Muscle of arm (tissue), 14 donors: ENCODE measurements at places on chromosomes 7 and 10.

DNA sequence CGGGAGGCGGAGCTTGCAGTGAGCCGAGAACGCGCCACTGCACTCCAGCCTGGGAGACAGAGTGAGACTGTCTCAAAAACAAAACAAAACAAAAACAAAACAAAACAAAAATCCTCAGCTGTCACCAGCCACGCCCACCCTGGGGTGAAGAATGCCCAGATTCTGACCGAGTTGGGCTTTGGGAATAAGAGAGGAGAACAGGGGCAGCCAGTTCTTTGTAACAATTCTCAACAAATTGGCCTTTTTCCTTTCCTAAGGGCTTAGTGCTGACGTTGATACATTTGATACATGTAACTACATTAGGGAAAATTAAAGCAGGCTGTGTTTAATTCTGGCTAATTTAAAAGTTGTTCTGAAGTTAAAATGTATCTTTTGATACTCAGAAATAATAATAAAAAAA is 121.0 kb downstream of the EPC1 start:
- DNase-seq = no peak

- no peak for DNase-seq
These were observed 3.8 kb downstream of the NFE2L3 start for GRCh38 chr7:26155531-26156375.

GRCh38 chr10:3762309-3762708 is 22.7 kb downstream of the KLF6 start:
- no peak for DNase-seq

GRCh38 chr10:93236393-93237040 is 162.8 kb downstream of the CYP26A1 start:
- no peak for DNase-seq

DNA sequence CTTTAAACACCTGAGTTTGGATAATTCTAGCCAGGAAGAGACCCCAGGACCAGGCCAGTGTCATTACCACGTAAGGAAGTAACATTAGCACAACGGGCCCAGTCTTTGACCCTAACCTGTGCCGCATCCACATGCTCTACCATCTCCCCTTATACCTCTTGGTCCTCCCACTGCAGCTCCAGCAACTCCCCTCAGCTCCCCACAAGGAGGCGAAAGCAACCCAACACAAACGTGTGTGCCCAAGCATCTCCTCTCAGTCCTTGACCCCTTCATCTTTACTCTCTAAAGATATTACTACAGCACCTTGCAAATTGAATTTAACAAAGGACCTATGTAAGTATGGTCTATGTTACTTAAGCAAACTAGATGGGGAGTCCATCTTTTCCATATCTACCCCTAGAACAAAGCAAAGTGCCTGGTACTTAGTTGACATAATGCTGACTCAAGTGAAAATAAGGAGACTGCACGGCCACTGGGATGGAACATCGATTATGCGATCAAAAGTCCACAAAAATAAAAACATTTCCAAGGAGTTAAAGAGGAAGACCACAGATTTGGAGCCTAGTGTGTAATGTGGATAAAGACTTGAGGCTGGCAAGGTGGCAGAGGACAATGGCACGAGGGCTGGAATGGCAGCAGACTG is 147.7 kb downstream of the JAZF1 start:
- DNase-seq = no peak

DNA sequence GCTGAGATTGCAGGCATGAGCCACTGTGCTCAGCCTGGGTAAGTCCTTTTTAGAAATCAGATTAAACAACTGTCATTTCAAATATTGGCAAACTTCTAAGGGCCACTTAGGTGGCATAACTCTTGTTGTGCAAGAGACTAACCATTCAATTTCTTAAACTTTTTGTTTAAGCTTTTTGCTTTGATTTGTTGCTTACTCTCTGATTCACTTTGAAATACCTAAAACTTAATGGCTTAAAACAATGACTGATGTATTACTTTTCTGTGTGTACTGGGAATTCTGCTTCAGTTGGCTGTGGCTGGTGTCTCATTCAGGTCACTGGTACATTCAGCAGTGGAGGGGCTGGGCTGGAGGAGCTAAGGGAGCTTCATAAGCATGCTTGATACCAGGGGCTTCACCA is 28.9 kb downstream of the ZNF25 start:
- DNase-seq = no peak

DNA sequence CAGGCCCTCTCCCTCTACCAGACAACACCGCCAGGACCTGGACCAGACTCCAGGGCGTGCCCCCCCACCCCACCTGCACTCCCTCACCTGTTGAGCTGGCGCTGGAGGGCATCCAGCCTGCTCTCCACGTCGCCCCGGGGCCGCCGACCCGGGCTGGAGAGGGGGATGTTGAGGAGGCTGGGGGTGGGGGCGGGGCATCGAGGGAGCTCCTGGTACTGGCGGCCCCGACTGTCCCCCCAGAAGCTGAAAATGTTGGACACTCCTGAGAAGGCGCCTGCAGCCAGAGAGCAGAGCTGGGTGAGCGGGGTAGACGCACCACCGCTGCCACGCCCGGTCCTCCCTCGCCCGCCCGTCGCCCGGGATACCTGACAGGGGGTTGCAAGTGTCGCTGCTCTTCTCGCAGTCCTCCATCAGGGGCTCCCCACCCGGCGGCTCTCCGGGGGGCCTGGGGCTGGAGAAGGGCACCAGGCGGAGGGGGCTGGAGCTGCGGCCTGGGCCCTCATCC is 30.8 kb downstream of the KCNH2 start:
- DNase-seq = no peak

DNA sequence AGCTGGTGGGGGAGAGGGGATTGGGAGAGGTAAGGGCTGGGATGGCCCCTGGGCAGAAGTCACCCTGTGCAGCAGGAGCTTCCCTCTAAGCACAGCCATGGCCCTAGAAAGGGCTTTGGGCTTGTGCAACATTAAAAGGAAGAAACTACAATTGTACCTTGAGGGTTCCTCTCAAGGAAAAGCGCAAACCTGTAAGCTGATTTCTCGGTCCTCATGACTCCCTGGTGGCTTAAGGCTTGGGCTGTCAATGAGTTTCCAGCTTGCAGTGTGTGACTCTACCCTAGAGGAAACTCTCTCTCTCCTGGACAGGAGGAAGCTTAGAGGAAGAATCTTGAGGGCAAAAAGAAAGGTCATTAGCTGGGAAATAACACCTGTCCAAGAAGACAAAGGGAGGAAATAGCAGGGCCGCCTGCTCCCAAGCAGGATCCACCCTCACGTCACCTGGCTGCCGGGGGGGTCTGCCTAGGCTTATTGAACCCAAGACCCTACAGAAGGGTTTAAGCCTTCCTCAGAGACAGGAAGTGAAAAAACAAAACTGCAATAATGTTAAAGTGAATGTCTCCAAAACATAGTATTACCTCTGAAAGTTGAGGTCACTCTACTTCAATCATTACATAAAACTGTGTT is 112.5 kb downstream of the WDR11 start:
- no peak for DNase-seq

DNA sequence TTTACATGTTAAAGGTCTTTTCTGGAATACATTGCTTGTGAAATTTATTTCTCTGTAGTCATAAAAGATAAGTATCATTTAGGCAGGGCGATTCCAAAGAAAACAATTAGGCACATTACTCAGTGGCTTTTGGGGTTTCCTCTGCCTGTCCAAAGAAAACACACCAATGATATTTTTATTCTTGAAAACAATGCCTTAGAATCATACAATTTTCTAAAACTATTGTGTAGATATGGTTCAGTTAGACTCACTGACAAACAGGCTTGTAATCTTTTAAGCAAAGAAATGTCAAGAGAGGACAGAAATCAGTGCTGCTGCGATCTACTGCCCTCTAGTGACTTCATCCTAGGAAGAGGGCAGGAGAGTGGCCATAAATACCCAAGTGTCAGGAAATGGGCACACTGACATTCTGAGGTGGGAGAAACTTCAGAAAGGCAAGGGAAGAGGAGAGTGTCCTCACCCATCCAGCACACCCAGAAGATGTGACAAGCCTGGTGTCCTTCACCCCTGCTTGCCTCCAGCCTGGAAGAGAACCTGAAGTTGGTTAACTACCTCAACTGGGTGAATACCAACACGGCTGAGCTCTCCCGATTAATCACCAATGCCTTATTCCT is 120.5 kb downstream of the GALNT11 start:
- DNase-seq = peak; percentile 12

DNA sequence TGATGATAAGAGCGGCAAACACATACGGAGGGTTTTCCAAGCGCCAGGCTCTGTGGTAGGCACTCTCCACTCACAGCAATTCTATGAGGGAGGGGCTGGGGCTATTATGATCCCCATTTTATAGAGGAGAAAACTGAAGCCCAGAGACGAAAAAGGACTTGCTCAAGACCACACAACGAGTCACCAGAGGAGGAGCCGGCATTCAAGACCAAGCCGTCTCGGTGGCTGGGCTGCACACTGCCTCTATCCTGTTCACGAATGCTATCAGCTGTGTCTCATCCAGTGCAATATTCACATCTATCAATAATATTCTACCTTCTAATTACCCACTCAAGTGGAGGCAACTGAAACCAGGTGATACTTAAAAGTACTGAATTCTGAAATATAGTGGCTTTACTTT is 67.8 kb upstream of the NMT2 start:
- DNase-seq = no peak

GRCh38 chr7:78073609-78074382 is 275.2 kb downstream of the PHTF2 start:
- DNase-seq = no peak

DNA sequence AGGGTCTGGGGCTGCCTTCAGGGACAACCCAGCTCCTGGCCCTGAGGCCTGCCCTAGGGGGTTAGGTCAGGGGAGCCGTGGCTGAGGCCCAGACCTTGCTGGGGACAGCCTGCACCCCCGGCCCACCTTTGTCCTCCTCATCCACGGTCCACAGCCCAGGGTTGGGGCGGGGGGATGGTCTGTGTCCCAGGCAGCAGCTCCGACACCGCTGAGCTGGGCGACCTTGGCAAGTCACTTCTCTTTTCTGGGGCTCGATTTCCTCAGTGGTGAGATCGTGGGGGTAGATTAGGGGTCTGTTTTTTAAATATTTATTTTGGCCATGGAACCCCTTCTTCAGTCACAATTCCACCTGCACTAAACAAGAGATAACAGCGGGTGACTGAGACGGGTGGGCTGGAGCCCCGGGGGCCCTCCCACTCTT is 30.9 kb downstream of the DNAJB12 start:
- no peak for DNase-seq

DNA sequence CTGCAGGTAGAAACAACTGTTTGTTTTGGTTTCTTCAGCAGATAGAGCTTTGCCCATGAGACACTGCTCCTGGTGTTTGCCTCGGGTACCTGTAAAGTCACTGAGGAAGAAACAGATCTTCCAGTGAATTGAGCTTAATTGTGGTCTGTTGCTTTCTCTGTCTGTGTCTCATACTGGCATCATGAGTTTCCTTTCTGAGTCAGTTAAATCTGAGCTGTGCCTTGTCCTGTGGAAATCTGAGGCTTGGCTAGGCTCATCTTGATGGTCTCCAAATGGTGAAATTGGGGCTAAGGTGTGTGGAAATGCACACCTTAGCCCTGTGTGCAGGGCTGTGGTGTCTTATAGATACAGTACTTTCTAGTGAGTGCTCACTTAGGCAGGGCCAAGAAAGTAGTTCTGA is 67.4 kb downstream of the GBF1 start:
- no peak for DNase-seq

GRCh38 chr10:110405380-110405779 is 92.3 kb upstream of the DUSP5 start:
- no peak for DNase-seq

- no peak for DNase-seq
These were observed 34.2 kb downstream of the GPER1 start for GRCh38 chr7:1121886-1122831.

DNA sequence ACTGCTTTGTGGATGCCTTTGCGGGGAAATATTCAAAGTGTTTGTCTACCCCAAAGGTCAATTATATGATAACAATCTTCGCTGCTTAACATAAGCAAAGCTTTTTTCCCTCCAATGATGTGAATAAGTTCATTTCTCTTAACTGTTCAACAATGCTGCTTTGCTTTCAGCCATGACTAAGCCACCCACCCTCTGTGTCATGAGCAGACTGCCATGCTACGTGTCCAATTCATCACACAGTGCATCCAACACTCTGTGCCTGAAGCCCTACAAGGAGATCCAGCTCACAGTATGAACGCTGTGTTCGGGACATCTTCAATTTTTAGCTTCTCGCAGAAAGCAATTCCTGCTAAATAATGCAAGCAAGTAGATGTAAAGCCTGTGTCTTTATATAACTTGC is 5.7 kb upstream of the TAS2R40 start:
- DNase-seq = no peak

DNA sequence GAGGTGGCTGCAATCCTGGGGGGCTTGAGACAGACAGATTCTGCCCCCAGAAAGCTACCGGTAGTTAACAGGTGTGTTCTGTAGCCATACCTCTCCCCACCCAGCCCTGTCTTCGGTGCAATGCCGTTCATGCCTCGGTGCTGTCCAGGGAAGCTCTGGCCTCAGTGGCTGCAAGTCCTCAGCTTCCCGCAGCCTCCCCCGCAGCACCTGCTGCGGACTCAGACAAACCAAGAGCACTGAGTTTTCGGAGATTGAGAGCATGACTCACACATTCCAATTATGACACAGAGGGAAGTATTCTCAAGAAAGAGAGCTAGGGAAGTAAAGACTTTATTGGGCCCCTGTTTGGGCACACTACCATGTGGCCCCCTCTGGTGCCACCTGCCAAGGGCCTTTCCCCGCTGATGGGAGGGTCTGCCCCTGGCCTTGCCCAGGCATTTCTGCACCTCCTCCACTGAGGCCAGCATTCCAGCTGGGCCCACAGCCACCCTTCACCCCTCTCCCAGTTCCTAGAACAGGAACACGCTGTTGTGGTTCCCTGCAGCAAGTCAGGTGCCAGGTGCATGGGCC is 30.2 kb upstream of the EZH2 start:
- DNase-seq = no peak

DNA sequence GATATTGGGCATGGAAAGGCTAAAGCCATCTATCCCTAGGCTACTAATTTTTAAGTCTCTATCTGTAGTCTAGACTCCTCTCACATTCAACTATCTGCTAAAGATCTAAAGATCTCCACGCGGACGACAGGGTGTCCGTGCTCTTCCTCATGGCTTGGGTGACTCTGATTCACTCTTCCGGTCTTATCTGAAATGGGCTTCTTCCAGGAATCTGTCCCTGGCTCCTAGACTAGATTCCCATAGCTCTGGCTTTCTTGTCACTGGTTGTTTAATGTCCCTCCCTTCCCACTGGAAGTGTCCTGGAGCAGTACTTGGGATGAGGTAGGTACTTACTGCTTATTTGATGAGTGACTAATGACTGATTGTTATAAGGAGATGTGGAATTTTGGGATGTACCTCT is 62.0 kb upstream of the PODXL start:
- DNase-seq = no peak

GRCh38 chr10:97185326-97186058 is at the start of gene SLIT1:
Gene SLIT1 (minus strand): TSS chr10:97185959. CDS start chr10:97185674, 285 bp downstream.
- no peak for DNase-seq

- DNase-seq = no peak
These were observed 135.9 kb downstream of the PARD3 start for GRCh38 chr10:34679177-34679576.

- no peak for DNase-seq
These were observed 10.7 kb downstream of the AMZ1 start for GRCh38 chr7:2698581-2699288.

GRCh38 chr10:101839416-101840063 is 4.1 kb downstream of the KCNIP2 start:
- no peak for DNase-seq

- DNase-seq = no peak
These were observed 16.0 kb downstream of the PALD1 start for GRCh38 chr10:70494536-70494935.
